ENCODE measurements at places on chromosomes 12 and 14. TPM values are rescaled to one million over a fixed set of nuclear protein-coding genes. Genes with fewer than 3 reads are reported as not detected.

The OTX2 gene
- total RNA-seq: not detected

The NANOG gene
- total RNA-seq: not detected

The MCRS1 gene
- 62.2 TPM for total RNA-seq

The VPS37B gene
- total RNA-seq: 19.7 TPM

The PAH gene
- total RNA-seq: not detected

The C12orf60 gene
- 1.2 TPM for total RNA-seq

The TAS2R30 gene
- total RNA-seq: 6.6 TPM

The ANKS1B gene
- 14.3 TPM for total RNA-seq

The ATF1 gene
- total RNA-seq: 28.7 TPM

The CABP1 gene
- 0.37 TPM for total RNA-seq

The SLCO1A2 gene
- not detected for total RNA-seq

The LGR5 gene
- total RNA-seq: not detected

The NR1H4 gene
- not detected for total RNA-seq

The NFE2 gene
- not detected for total RNA-seq

The OTOGL gene
- total RNA-seq: 0.20 TPM

The IL31 gene
- not detected for total RNA-seq

The SLC25A47 gene
- not detected for total RNA-seq

The TTC9 gene
- total RNA-seq: under 0.01 TPM

The NAV3 gene
- total RNA-seq: 66.1 TPM

The NKX2-1 gene
- total RNA-seq: not detected

The RAD9B gene
- 0.59 TPM for total RNA-seq

The MAP3K12 gene
- total RNA-seq: 36.0 TPM

The VRTN gene
- not detected for total RNA-seq

The KRT73 gene
- not detected for total RNA-seq

Data from subcutaneous preadipocyte (primary cell).